Effector memory CD8-positive, alpha-beta T cell (primary cell): ENCODE measurements at places on chromosomes 5 and 9.

- H3K27ac ChIP-seq = no peak overlapping the region
- peaks cover 8% of the 10 kb centered on the region for H3K27me3 ChIP-seq
- DNase-seq = no peak
- no peak overlapping the region for H3K4me3 ChIP-seq
Observed at GRCh38 chr5:80541392-80541791, 28.7 kb downstream of the ANKRD34B start.

GRCh38 chr5:58786711-58787303 lies 203.9 kb downstream of the RAB3C start:
- no peak overlapping the region for H3K27ac ChIP-seq
- H3K4me3 ChIP-seq = no peak overlapping the region
- no peak for DNase-seq

DNA sequence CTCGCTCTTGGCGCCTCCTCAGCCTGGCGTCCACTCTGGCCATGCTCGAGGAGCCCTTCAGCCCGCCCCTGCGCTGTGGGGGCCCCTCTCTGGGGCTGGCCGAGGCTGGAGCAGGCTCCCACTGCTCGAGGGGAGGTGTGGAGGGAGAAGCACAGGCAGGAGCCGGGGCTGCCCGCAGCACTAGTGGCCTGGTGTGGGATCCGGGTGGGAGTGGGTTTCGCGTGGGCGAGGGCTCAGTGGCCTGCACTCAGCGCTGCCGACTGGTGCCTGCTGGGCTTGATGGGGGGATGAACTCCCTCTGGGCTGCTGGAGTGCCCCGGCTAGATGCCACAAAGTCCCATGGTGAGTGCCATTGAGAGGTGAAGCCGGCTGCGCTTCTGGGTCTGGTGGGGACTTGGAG lies 4.4 kb upstream of the HSPA4 start:
- H3K36me3 ChIP-seq = peaks cover 15% of the 10 kb centered on the region
- H3K4me1 ChIP-seq = peaks cover 11% of the 10 kb centered on the region
- no peaks in the 10 kb centered on the region for H3K27me3 ChIP-seq
- no peak overlapping the region for H3K4me3 ChIP-seq

- no peaks in the 10 kb centered on the region for H3K4me1 ChIP-seq
- peaks cover 3% of the 10 kb centered on the region for H3K27me3 ChIP-seq
Observed at GRCh38 chr5:109619606-109620005, 70.1 kb upstream of the MAN2A1 start.

DNA sequence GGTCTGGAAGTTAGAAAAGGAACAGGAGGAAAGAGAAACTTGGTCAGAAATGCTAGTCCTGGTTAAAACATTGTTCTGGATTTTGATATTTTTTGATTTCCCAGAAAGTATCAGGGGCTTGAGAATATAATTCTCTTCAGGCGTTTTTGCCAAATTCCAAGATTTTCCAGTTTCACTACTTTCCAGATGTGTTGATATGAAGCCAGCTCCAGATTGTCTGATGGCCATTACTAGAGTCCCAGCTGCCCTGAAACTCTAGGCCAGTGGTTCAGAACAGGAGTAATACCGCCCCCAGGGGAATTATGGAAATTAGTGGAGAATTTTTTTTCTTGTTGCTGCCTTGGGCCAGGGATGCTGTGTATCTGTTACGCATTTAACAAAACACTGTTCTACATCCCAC lies 88.6 kb downstream of the KCNN2 start:
- no peak overlapping the region for H3K4me3 ChIP-seq
- no peaks in the 10 kb centered on the region for H3K36me3 ChIP-seq
- H3K27me3 ChIP-seq = no peaks in the 10 kb centered on the region
- H3K4me1 ChIP-seq = no peaks in the 10 kb centered on the region
- no peak for DNase-seq

DNA sequence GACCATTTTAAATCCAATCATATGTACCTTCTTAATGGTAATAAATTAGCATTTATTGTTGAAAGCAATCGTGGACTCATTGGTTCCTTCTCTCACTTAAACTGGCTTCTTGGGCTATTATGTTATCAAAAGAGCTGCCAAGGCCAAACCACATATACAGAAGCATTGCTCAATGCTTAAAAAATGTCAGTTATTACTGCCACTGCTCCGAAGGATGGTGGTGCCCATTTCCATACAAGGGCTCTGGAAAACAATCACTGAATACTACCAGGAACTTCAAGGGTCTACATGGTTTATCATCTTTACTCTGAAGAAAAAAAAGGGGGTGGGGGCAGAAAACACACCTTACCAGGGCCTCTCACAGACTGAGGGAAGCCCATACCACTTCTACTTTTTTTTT lies 104.3 kb downstream of the GNAQ start:
- H3K27ac ChIP-seq = no peak overlapping the region

- H3K27ac ChIP-seq = no peak overlapping the region
- H3K27me3 ChIP-seq = no peaks in the 10 kb centered on the region
- peaks cover 4% of the 10 kb centered on the region for H3K4me1 ChIP-seq
Observed at GRCh38 chr5:146653560-146653959, 137.6 kb upstream of the GPR151 start.

DNA sequence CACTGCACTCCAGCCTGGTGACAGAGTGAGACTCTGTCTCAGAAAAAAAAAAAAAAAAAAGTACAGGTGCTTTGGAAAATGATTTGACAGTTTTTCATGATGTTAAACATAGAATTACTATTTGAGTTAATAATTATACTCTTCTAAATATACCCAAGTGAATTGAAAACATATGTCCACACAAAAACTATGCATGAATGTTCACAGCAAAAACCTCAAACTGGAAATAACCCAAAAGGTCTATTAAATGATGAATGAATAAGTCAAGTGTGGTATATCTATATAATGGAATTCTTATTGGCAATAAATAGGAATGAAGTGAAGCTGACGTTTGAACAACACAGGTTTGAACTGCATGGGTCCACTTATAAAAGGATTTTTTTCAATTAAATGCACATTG lies 207.2 kb upstream of the DAB2 start:
- no peak for DNase-seq
- no peak overlapping the region for H3K4me3 ChIP-seq

GRCh38 chr5:79973511-79973910 lies 17.6 kb downstream of the MTX3 start:
- H3K27ac ChIP-seq = no peak overlapping the region
- no peak for DNase-seq
- no peak overlapping the region for H3K4me3 ChIP-seq
- H3K27me3 ChIP-seq = no peaks in the 10 kb centered on the region

DNA sequence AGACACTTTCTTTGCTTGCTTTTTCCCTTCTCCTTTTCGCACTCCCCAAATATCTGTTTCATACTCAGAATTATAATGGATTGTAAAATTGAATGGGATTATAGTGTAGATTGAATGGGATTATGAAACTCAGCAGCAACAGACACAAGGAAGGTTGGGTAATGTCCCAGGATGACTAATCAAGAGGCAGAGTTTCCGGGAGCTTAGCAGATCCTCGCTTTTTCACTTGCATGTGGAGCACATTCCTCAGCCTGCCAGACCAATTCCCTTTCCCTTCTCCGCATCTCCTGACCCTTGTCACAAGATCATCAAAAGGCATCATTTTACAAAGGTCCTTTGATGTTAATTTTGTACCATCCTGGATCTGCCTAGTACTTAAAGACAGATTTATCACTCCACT lies 55.1 kb upstream of the SLC1A1 start:
- H3K27ac ChIP-seq = no peak overlapping the region
- no peaks in the 10 kb centered on the region for H3K36me3 ChIP-seq
- H3K4me3 ChIP-seq = no peak overlapping the region
- no peak for DNase-seq
- H3K4me1 ChIP-seq = no peaks in the 10 kb centered on the region

- H3K27me3 ChIP-seq = no peaks in the 10 kb centered on the region
- H3K27ac ChIP-seq = peak overlapping the region; percentile 94
- DNase-seq = no peak
- peaks cover 57% of the 10 kb centered on the region for H3K36me3 ChIP-seq
- H3K4me3 ChIP-seq = peak overlapping the region; percentile 89
Observed at GRCh38 chr5:134112726-134113362, 1.6 kb upstream of the TCF7 start.

DNA sequence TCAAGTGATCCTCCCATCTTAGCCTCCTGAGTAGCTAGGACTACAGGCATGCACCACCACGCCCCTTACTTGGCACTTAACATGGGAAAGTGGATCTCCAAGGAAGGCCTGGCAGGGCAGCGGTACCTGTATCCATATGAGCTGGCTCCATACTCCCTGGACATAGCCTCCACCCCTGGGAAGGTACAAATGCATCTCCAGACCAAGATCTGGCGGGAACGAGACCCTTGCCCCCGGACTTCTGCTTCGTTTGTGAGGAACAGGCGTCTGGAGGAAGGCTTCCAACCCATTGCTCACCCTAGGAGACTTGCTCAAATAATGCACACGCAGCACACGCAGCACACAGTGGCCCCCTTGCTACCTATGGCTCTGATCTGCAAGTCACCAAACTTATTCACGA lies 55.2 kb downstream of the CRB2 start:
- peaks cover 4% of the 10 kb centered on the region for H3K36me3 ChIP-seq
- H3K4me3 ChIP-seq = no peak overlapping the region
- peaks cover 5% of the 10 kb centered on the region for H3K4me1 ChIP-seq
- H3K27me3 ChIP-seq = no peaks in the 10 kb centered on the region
- DNase-seq = no peak

DNA sequence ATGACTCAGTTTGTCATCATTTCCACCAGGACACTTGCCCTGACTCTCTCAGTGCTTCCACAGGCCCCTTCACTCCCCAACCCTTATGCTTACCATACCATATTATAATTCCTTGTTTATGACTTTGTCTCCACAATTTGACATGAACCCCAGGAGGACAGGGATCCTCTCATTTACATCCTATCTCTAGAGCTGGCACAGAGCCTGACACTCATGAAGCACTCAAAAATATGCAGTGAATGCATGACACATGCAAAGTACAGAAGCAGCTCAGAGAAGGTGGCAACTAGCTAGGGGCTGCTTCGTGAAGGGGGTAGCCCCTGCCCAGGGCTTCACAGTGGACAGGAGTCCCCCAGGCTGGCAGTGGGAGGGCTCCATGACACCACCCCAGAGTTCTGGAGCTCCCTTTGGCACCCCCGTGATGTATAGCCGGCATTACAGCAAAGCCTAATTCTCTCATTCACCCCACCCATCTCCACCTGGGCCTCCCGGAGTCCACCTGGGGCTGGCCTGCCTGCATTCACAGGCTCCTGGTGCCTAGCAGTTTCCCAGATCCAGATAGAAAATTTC lies 112.0 kb upstream of the SPOCK1 start:
- H3K27ac ChIP-seq = no peak overlapping the region
- peaks cover 2% of the 10 kb centered on the region for H3K36me3 ChIP-seq
- DNase-seq = no peak

- H3K27ac ChIP-seq = peak overlapping the region; percentile 12
- no peak overlapping the region for H3K4me3 ChIP-seq
- H3K4me1 ChIP-seq = peaks cover 54% of the 10 kb centered on the region
- no peak for DNase-seq
Observed at GRCh38 chr9:98185021-98185567, 7.3 kb downstream of the CORO2A start.

- no peaks in the 10 kb centered on the region for H3K27me3 ChIP-seq
- no peak for DNase-seq
- no peaks in the 10 kb centered on the region for H3K36me3 ChIP-seq
- no peak overlapping the region for H3K4me3 ChIP-seq
Observed at GRCh38 chr5:2981035-2981434, 229.6 kb upstream of the IRX2 start.

GRCh38 chr5:6805841-6806240 lies 92.6 kb downstream of the TENT4A start:
- DNase-seq = no peak
- H3K36me3 ChIP-seq = no peaks in the 10 kb centered on the region
- H3K27ac ChIP-seq = no peak overlapping the region
- peaks cover 64% of the 10 kb centered on the region for H3K27me3 ChIP-seq

DNA sequence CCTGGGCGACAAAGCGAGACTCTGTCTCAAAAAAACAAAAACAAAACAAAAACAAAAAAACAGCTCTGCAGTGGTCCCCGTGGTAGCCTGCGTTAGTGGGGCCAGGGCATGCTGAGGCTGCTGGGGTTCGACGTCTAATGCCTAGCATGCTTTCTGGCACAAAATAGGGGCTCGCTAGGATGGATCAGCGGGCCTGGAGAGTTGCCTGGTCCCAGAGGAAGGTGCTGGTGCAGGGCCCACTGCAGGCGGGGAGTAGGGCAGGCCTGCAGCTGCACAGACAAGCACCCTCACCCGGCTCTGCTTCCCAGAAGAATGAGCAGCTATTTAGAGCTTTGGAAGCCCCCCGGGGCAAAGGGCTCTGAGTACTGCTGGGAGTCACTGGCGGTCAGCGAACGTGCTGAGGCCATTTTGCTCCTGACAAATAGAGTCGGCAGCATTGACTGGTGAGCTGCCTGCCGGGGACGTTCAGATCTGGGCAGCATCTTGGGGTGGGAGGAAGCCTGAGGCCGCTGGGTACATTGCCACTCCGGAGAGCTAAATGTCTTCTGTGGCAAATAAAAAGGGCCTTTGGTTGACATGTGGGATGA lies 126.7 kb downstream of the OLFM1 start:
- no peaks in the 10 kb centered on the region for H3K4me1 ChIP-seq
- DNase-seq = no peak
- H3K27ac ChIP-seq = no peak overlapping the region
- H3K27me3 ChIP-seq = peaks cover 61% of the 10 kb centered on the region

DNA sequence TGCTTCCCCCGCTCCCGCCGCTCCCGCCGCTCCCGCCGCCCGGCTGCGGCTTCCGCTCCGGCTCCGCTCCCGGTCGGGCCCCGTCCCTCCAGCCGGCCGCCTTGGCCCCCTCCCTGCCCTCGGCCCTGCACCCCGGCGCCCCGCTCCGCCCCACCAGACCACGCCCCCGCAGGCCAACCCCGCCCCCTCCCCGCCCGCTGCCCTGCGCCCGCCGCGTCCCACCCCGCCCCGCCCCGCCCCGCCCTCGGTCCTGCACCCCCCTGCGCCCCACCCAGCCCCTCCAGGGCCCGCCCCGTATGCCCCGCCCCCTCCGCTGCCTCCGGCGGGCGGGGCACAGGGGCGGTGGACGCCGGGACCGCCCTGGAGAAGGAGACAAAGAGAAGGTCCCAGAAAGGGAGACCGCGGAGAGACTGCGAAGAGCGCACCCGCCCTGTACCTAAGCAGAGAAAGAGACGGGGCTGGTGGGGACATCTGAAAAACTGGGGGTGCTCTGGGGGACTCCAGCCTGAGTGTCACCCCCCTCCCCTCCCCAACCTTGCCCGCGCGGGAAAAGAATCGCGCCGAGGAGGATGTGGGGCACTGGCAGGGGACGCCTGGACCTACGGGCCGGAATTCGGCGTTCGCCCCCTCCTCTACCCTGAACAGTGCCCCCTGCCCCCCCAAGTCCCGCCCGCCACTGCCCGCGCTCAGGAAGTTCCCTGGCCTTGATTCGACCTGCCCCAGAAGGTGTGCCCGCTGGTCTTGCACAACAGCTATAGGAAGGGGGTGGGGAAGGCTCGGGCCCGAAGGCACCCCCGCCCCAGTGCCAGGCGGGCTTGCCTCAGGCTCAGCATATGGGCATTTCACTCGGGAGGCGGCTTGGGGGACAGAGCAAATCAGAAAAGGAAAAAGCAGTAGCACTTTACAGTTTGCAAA lies 42.8 kb upstream of the STXBP1 start:
- no peaks in the 10 kb centered on the region for H3K36me3 ChIP-seq
- peak; percentile 65 for DNase-seq
- H3K27me3 ChIP-seq = no peaks in the 10 kb centered on the region
- peaks cover 23% of the 10 kb centered on the region for H3K4me1 ChIP-seq

GRCh38 chr9:90611121-90611520 lies 31.5 kb downstream of the DIRAS2 start:
- H3K4me3 ChIP-seq = no peak overlapping the region
- H3K27me3 ChIP-seq = peaks cover 23% of the 10 kb centered on the region
- no peaks in the 10 kb centered on the region for H3K4me1 ChIP-seq
- no peak for DNase-seq
- no peaks in the 10 kb centered on the region for H3K36me3 ChIP-seq
- H3K27ac ChIP-seq = no peak overlapping the region

- no peaks in the 10 kb centered on the region for H3K27me3 ChIP-seq
- H3K4me1 ChIP-seq = no peaks in the 10 kb centered on the region
- no peak overlapping the region for H3K4me3 ChIP-seq
- DNase-seq = no peak
Observed at GRCh38 chr5:26833596-26833995, 204.8 kb downstream of the CDH9 start.
